ENCODE measurements at places on chromosomes 2 and 18.

GRCh38 chr2:205680067-205680466 lies 2.2 kb upstream of the NRP2 start:
- no peaks in the 10 kb centered on the region for H3K27me3 ChIP-seq
- no peaks in the 10 kb centered on the region for H3K36me3 ChIP-seq
- DNase-seq = peak; percentile 74

- no peak overlapping the region for H3K27ac ChIP-seq
- no peak for DNase-seq
- H3K4me3 ChIP-seq = no peak overlapping the region
- H3K4me1 ChIP-seq = no peaks in the 10 kb centered on the region
- no peaks in the 10 kb centered on the region for H3K27me3 ChIP-seq
Measured at GRCh38 chr2:109153005-109153784, 24.2 kb downstream of the SH3RF3 start.

DNA sequence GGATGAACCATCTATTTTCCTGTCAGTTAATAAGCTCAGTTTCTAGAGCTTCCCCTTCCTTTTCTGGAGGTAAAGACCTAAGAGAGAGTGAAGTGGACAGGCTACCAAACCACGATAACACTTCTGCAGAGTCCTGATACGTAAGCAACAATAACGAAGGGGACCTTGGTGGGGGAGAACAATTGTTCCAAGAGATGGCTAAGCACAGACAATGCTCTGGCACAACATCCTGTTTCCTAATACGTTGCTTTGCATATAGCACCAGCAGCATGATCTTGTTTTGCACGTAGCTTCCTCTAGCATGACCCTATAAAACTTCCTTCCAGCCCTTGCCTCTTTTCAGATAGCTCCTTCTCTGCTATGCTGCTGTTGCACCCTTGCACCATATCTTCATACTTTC lies 247.3 kb downstream of the RAD51AP2 start:
- H3K4me1 ChIP-seq = no peaks in the 10 kb centered on the region
- H3K4me3 ChIP-seq = no peak overlapping the region
- no peaks in the 10 kb centered on the region for H3K27me3 ChIP-seq
- no peaks in the 10 kb centered on the region for H3K36me3 ChIP-seq
- no peak for DNase-seq
- no peak overlapping the region for H3K27ac ChIP-seq

- no peak overlapping the region for H3K4me3 ChIP-seq
- peak; percentile 8 for DNase-seq
- H3K36me3 ChIP-seq = no peaks in the 10 kb centered on the region
Measured at GRCh38 chr18:48800466-48800865, 150.3 kb downstream of the SMAD7 start.

DNA sequence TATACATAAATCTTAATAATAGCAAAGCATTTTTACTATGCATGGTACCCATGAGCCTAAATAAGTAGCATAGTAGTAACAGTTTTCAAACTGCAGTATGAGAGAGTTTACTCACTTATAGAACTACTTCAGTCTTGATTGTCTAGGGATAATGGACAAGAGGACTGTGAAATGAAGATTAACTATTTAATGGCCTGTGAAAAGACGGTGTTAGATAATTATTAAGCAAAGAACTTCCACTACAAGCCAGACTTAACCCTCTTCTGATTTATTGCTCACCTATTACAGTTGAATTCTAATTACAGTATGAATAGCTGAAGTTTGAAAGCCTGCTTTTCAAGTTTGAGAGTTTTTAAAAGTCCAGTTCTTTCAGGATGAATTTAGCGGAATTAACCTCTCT lies 18.9 kb downstream of the PIK3C3 start:
- DNase-seq = no peak
- peaks cover 7% of the 10 kb centered on the region for H3K36me3 ChIP-seq
- no peaks in the 10 kb centered on the region for H3K27me3 ChIP-seq
- H3K4me3 ChIP-seq = no peak overlapping the region
- no peaks in the 10 kb centered on the region for H3K4me1 ChIP-seq

DNA sequence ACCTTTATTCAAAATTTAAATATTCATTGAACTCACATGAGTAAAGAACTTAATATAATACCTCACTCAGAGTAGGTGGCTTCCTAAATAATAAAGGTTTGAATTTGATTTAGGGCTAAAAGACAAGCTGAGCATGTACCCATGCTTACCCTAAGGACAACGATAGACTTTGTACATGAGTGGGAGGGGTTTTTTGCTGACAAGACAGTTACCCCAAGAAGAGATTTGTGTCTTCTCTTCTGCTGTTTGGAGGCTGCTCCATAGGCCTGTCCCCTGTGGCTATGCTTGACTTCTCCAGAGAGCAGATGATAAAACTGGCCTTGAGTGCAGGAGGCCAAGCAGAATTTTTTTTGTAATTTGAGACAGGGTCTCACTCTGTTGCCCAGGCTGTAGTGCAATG lies 383.9 kb downstream of the TMEM182 start:
- H3K27ac ChIP-seq = no peak overlapping the region
- H3K4me3 ChIP-seq = no peak overlapping the region
- DNase-seq = no peak
- no peaks in the 10 kb centered on the region for H3K4me1 ChIP-seq

All from adrenal gland (tissue), 19 donors.